Activated naive CD4-positive, alpha-beta T cell (primary cell): ENCODE measurements at places on chromosomes 7 and 10.

DNA sequence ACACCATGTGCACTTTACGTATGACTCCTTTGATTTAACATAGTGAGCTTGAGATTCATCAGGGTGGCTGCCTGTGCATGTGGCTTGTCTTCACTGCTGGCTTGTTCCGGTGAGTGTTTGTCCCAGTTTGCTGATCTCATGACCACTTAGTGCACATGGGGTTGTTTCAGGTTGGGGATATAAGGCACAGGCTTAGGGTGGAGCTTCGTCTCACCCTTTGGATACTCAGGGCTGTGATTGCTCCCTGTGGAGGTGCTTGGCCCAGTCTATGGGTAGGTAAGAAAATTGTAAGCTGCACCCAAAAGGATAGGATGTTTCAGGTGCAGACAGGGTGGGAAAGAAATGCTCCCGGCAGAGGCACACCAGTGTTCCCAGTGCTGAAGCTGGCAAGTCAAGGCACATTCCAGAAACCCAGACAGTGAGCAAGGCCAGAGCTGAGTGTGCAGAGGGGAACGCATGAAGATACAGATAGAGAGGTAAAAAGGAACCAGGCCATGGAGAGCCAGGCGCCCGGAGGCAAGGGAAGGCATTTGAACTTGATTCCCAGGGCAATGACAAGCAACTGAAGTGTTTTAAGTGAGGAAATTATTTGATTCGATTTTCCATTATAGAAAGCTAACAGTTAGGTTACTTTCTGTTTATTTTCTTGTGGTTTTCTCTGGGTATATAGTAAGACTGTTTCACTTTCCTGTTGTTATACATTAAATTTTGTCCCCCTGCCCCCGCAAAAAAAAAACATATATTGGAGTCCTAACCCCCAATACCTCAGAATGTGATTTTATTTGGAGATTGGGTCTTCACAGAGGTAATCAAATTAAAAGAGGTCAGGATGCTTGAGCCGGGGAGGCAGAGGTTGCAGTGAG, 289.8 kb upstream of the KLF6 start:
- no peak for DNase-seq

DNA sequence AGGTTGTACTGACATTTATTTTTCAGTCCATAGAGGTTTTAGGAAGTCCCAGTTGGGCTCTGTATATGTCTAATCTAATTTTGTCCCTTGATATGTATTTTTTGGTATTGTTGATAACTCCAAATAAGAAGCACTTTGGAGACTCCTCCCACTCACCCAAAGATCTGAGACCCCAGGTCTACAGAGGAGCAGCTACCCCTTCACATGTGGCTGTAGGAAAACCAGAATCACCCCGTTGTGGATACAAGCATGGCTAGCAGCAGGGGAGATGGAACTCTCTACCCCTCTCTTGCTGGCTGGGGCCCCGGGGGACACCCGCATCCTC, 9.4 kb downstream of the HHEX start:
- no peak for DNase-seq

DNA sequence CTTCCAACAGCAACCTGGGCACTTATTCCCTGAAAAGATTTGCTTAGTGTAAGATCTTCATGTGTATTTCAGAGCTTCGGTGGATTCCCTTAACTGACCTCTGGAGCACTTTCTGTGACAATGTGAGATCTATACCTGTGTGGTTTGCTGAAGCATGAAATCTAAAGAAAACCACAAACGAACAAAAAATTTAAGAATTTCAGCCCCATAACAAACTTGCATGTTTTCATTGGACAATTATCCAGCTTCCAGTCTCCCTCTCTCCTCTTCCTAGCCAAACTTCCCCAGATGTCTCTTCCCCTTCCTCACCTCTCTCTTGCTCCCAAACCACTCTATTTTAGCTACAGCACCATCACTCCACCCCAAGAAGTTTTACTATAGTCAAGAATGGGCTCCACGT, 279.9 kb upstream of the SORCS1 start:
- DNase-seq = no peak

DNA sequence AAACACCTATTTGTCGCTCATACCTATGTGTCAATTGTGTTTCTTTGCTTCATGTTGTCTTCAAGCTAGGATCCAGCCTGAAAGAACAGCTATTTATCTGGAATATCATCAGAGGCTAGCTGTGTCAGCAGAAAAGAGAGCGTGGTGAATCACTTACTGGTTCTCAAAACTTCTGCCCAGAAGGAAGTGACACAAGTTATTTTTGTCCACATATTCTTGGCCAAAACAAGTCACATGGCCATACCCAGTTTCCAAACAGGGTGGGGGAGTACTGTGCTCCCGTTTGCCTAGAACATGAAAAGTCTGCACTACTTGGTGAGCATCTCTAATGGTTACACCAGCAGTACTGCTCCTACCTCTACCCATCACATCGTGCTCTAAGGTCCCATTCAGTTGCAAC, 160.9 kb upstream of the CSTF2T start:
- no peak for DNase-seq

DNA sequence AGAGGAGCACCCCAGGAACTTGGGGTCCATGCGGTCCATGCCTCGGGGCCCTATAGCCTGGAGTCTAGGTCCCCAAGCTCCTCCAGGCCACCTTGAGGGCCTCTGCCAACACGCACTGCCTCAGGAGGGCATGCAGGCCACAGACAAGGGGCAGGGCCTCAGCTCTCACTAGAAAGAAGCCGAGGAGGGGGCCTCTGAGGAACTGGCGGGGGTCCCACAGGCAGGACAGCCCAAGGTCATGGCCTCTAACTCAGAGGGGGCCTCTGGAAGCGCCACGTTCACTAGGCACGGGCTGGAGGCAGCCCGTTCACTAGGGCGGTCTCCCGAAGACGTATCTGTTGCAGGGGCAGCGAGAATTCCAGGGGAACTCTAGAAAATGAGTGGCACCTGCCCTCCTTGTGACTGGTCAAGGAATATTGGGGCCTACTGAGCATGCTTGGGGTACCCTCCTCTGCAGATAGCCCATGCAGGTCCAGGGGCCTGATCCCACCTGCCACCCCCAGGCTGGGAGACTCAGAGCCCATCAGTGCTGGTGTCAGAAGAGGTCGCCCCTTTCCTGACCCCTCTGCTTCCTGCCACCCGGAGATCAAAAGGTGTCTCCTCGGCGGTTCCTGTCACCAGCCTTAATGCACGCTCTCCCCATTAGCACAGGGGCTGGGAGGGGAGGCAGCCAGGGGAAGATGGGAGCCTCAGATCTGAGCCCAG, 86.7 kb upstream of the RET start:
- no peak for DNase-seq

GRCh38 chr7:28957751-28958234, 337 bp downstream of the TRIL start:
- DNase-seq = no peak

DNA sequence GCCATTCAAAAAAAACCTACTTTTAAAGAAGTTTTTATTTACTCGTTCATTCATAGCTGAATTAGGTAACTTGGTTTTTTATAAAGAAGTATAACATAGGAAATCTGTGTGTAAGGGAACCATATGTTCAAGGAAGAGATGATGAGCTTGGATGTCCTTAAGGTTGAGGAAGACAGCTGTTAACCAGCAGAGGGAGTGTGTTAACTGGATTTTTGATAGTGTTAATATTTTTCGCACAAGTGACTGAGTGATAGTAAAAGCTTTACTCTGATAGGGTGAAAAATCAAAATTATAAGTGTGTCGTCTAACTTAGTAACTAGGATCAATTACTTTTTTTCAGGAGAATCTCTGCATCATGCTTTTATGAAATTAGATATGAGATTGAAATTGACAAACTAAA, 134.7 kb downstream of the ARL5B start:
- DNase-seq = no peak

DNA sequence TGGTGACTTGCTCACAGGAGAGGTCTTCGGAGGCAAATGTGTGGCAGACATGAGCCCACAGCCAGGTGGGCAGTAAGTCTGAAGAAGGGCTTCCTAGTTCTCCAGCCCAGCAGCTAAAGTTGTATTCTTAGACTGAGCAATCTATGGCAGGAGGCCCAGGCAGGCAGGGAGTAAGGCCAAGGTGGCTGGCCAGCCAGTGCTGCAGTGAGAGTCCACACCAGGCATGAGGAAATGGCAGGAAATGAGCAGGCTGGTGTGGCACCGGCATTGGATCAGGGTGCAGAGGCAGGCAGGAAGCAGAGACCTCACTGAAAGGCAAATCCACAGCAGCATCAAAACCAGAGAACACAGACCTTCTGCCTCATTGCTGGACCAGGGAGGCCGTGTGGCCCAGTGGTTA, 84.6 kb upstream of the PDE1C start:
- no peak for DNase-seq

DNA sequence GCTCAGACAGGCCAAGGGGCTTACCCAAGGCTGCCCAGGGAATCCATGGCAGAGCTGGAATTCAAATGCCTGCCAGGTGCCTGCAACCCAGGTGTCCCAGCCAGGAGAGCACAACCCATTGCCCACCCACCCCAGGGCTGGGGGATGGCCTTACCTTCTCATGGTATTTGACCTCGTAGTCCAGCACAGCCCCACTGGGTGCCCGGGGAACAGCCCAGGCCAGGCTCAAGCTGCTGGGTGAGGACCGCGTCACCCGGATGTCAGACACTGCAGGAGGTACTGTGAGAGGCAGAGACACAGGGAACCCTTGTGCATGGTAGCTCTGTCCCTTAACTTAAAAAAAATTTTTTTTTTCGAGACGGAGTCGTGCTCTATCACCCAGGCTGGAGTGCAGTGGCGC, 9.0 kb downstream of the EPHB4 start:
- no peak for DNase-seq

DNA sequence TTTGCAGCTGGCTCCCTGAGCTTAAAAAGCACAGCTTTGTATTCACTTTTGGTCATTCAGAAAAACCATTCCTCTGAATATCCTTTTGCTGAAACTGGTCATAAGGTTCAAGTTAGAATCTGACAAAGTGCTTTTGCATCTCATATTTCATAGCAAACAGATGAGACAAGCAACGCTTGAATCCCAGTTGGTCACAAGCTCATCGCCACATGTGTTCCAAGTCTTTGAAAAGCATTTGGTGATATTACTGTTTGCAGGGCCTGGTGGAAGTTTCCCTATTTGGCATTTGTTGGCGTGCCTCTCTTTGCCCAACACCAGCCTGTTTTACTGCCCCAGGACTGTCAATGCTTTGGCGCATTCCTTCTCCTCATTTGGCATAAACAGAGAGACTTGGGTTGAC, 10.3 kb downstream of the TACC2 start:
- no peak for DNase-seq

GRCh38 chr7:41695661-41696322, 7.1 kb downstream of the INHBA start:
- no peak for DNase-seq

- DNase-seq = no peak
These were observed 64.3 kb downstream of the FAM171A1 start for GRCh38 chr10:15306735-15307280.

- DNase-seq = no peak
These were observed 3.5 kb downstream of the MDFIC start for GRCh38 chr7:114925434-114925833.

GRCh38 chr10:120019568-120019967, 127.0 kb downstream of the SEC23IP start:
- no peak for DNase-seq

DNA sequence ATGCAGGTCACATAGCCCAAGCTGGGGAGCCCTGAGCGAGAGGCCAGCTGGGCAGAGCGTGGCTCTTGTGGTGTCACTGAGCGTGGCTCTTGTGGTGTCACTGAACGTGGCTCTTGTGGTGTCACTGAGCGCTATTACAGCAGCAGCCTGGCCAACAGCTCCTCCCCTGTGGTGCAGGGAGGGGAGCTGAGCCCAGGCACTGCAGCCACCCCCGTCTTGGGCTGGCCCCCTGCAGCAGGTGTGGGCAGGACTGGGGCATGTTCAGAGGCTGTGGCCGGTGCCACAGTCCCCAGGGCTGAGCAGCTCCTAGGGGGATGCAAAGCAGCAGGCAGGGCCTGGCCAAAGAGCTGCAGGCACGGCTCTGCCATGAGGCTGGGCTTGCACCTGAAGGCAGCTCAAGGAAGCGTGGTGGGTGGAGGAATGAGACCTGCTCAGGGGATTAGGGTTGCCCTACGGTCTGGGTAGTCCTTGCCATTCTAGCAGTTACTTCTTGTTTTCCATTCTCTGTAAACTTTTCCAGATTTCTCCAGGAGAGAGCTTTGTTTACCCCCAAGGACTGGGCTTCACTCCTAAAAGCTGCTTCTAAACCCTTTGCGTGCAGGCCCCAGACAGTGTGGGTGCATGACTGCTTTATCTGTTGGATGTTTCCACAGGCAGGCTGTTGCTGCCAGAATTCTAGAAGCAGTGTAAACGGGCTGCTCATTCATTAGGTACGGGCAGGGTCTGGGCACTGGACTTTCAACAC, 29.2 kb downstream of the ZNF783 start:
- no peak for DNase-seq

GRCh38 chr10:33521062-33521461, 186.6 kb upstream of the NRP1 start:
- no peak for DNase-seq

DNA sequence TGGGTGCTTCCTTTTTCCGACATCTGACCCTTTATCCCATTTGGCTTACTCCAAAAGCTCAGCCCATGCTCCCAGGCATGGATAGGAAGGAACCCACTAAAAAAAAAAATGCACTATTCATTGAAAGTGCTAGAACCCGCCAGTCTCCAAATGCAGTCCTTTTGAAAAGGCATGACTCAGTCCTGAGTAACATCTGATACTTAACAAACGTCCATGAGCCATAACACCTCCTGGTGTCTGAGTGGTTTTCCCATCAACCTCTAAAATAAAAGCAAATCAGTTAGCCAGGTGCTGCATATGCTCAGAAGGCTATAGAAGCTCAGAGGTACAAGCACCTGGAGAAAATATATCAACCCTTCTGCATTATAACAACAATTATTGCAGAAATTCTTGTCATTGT, 45.0 kb upstream of the CACUL1 start:
- no peak for DNase-seq

DNA sequence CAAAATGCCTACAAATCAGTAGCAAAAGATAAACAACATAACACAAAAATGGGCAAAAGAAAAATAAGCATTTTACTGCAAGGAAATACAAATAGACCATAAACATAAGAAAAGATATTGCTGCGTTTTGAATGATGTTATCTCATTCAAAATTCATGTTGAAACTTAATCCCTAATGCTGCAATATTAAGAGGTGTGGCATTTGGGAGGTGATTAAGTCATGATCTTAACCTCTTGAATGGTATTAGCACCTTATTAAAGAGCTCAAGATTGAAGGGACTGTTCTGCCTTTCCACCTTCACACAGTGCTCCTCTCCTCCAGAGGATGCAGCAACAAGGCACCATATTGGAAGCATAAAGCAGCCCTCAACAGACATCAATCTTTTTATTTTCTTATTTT, 12.4 kb upstream of the TNKS2 start:
- DNase-seq = no peak

DNA sequence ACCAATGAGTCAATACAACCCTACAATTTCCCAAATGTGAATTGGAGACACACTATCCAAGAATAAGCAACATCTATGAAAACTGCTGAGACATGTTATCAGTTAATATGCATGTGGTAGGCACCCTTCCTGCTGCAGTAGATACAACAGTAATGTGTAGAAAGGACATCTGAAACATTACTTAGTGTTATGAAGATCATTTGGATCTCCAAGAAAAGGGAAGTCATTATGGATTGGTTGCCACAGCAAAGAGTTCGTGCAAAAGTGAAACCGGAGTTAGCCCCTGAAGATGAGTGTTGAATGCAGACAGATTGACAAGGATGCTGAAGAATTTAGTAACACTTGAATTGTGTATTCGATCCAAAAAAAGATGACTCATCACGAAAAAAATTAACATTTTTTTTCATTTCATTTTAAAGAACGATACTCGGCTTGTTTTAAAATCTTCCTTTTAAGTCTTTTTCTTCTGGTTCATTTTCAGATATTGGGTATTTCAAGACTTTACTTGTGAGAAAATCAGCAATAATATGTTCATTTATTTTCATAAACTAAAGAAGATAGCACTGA, 322.4 kb upstream of the KLF6 start:
- no peak for DNase-seq
